ENCODE measurements at places on chromosomes 1 and 21.
A peak's percentile ranks its signal among the peaks of the same experiment; 100 is the strongest.

- no peak for DNase-seq
Measured at GRCh38 chr1:173303984-173304383, 96.9 kb upstream of the TNFSF4 start.

DNA sequence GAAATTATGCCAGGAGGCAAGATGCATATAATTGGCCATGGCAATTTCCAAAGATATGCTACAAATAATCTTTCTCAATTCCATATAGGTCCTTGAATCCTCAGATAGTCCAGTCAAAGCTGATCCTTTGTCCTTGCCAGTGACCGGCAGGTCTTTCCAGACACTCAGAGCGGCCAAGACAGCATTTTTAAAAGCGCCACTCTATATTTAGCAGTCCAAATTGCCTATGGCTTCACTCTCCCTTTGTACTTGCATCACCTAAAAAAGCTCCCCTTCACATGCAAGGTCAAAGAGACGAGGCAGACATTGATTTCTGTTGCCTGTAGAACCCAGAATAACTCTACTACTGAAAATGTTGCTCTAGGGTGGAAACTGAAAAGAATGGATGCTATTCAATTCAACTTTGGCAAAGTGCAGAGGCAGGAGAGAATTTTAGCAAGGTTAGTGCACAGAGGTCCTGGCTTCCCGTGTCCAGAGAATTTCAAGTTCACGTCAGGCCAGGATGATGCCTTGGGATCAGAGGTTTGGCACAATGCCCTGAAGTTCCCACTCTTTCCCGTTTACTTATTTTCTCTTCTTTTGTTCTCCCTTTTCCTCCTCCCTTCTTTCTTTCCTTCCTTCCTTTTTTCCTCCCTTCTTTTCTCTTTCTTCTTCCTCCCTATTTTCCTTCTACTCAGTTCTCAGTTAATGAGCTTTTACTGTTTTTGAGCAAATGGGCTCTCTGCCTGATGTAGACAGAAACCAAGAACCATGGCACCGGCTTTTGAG, 108.5 kb downstream of the KCNK1 start:
- DNase-seq, result no peak

GRCh38 chr1:41021526-41022308, at the start of gene SLFNL1:
Gene SLFNL1, minus strand, starts transcription at chr1:41021725. Its CDS starts 1,065 bp downstream, at chr1:41020660.
- DNase-seq, result no peak

GRCh38 chr1:59266927-59267293, 30.0 kb upstream of the FGGY start:
- no peak for DNase-seq

- no peak for DNase-seq
Measured at GRCh38 chr21:44946254-44947041, 6.6 kb downstream of the SLX9 start.

- DNase-seq, result no peak
Measured at GRCh38 chr1:37519613-37520012, 5.0 kb upstream of the MEAF6 start.

DNA sequence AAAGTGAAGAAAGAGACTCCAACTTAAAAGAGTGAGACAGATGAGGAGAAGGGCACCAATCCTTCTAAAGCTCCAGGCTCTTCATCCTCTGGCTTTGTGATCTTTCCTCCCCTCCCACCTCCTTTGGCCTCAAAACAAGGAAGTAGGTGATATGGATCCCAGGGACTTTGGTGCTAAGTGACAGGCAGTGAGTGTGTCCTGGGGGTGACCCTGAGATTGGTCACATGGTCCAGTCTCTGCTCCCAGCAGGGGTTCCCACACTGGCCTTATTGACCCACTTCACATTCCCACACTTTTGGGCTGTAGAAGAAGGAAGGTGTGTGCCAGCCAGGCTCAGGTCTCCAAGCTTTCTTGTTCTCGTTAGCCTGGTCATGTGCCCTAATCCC, 401.2 kb upstream of the PROX1 start:
- DNase-seq, result no peak

DNA sequence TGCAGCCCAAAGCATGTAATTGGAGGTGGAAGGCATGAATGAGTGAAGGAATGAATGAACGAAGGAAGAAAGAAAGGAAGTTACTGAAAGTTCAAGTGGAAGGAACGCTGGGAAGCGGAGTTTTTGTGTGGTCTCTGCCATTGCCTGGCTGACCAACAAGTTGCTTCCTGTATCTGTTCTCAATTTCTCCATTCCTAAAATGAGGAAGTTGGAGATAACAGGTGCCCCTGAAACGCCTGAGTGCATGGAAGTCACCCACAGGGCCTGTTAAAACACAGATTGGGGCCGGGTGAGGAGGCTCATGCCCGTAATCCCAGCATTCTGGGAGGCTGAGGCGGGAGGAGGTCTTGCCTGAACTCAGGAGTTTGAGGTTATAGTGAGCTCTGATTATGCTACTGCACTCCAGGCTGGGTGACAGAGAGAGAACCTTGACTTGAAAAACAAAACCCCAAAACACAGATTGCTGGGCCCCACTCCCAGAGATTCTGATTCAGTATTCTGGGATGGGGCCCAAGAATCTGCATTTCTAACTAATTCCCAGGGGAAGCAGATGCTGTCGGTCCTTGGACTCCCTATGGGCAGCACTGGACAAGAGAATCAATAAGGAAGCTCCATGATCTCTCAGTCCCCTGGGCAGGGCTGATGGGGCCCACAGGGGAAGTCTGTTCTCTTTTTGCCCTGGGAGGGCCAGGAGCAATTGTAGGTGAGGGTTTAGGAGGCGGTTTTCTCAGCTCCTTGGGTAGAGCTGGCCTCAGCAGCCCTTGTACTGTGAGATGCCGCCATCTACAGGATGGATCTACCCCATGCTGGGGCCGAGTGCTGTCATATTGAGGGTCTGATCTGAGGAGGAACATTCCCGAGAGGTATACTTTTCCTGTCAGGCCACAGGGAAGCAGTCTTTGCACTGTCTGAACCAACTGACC, 3.3 kb upstream of the CNR2 start:
- DNase-seq, result peak; percentile 76

GRCh38 chr1:46449223-46450159, 40.1 kb upstream of the DMBX1 start:
- DNase-seq, result no peak

GRCh38 chr1:209583408-209583807, at the start of gene CAMK1G:
Gene CAMK1G, plus strand, starts transcription at chr1:209583714. Its CDS starts 11,270 bp downstream, at chr1:209594984.
- peak; percentile 70 for DNase-seq

DNA sequence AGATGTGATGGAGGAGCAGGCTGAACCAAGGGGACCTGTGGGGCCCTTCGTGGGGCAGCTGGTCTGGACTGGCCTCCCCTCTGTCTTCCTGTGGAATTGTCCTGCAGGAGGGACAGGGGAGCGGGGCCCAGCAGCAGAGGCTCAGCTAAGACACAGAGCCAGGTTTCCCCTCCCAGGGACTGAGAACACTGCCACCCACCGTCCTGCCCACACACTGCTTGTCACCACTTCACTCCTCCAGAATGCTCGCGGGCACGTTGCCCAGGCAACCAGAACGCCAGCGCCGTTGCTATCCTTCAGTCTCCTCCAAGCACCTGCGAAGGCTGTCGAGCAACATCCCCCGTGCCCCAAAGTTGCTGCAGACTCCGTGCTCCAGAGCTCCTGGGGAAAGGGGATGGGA, 46.4 kb downstream of the AJAP1 start:
- no peak for DNase-seq

DNA sequence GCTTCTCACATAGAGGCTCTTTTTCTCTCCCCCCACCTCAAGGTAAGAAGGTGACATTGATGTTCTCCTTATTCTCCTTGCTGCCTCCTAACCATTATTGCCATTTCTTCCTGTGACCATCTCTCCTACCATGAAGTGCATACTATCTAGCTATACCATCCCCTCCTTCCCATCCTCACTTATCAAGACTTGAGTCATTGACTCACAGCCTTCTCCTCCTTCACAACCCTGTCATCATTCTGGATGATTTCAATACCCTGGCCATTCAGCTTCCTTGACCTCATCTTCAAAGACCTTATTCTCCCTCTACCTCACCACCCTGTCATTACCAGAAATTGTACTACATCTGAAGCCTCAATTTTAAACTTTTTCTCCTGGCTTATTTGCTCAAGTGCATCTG, 10.9 kb upstream of the HIPK1 start:
- no peak for DNase-seq

DNA sequence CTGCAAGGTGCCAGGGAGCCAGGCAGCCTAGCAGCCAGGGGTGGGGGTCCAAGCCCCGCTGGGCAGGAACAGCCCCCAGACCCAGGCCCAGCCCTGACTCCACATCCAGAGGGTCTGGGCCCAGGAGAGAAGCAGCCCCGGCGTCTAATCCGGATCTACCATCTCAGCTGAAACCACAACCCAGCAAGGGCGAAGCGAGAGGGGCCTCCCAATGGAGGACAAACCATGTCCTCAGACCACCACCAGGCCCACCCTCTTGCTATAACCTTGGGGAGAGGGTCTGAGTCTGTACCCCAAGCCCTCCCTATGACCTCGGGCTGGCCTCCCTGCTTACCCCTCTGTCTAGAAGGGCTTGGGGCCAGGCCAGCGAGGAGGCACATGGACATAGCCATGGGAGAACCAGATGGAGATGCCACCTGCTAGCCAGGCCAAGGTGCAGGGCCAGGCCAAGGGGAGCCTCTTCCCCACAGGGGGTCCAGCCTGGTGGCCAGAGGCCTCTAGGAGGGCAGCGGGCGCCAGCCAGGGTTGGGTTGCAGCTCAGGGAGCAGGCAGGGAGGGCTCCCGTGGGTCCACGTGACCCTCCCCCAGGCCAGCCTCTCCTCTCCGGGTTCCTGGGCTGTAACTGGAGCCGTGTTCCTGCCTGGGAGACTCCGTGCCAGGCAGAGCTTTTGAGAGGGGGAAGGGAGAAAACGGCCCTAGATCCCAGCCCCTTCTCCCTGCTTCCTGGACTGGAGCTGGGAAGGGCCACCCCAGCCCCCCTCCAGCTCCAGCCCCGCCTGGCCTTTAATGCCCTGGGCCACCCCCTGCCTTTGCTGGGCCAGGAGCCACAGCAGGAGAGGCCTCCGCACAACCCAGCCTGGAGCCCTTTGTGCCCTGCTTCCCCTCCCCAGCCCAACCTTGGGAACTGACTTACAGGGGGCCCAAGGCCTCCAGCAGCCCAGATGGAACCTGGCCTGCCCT, 2.5 kb downstream of the WNT9A start:
- no peak for DNase-seq

DNA sequence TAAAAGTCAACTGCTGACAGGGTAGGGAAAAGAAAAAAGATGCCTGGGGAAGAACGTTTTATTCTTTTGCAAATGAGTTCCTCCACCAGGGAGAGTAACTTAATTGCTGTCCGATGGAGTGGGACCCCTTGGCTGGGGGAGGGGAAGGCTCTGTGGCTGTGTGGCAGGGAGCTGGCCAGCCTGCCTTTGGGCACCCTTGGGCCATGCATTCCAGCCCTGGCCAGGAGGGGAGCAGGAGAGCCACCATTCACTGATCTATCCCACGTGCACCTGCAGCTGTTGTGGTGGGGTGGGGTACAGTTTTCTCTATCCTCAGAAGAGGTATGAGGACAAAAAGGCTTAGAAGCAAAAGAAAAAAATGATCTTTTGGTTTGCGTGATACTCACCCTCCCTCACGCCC, 116.9 kb downstream of the KCNK1 start:
- DNase-seq, result no peak

DNA sequence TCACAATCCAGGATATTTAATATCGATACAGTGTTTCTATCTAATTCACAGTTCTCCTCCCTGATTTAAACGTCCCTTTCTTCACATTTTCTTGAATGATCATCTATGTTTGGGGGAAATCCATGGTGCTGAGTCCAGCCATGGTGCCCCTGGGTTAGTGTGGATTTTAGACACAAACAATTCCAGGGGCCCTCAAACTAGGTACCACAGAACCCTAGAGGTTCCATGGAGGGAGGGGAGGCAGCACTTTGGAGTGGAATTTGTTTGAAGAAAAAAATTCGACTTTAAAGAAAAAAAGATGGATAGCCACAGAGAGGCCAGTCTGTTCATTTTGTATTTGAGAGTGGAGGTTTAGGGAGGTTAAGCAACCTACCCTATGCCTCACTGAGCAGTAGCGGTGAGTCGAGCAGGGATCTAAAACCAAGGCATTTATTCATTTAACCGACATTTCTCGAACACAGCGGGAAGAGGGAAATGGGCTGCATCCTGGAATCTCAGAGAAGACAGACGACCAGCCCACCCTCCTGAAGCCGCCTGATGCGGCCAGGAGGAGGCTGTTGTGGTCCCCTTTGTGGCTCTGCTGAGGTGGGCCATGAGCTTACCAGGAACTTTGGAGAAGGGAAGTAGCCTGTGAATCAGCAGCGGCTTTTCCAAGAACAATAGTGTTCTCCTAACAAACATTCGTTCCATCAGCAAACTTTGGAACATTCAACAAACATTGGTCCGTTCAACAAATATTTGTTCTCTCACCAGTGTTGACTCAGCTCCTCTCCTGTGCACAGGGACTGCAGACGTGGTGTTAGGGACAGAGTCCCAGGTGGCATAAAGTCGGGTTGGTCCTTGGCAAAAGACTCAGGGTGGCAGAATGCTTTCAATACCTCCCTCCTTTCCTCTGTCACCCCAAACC, 103.5 kb upstream of the ZBTB40 start:
- DNase-seq, result no peak

GRCh38 chr1:89363196-89363595, 663 bp upstream of the GBP6 start:
- DNase-seq, result no peak

- DNase-seq, result no peak
Measured at GRCh38 chr21:41369920-41370839, 8.4 kb downstream of the MX2 start.

DNA sequence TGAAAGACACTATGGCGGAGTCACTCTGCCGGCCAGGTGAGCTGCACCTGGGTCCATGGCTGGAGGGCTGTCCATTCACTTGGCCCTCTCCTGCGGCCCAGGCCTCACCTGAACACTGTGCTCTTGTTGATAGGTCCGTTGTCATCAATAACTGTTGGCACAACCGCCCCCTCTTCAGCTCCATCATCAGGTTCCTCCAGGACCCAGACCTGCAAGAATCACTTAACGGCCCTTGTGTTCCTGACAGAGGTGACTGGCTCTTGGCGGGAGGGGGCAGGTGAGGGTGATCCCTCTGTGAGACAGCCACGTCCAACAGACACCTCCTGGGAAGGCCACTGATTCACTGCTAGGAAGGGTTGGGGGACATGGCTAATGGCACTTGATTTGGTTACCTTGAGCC, 54.9 kb downstream of the INAVA start:
- DNase-seq, result peak; percentile 4

GRCh38 chr1:20928146-20928545, 141.0 kb upstream of the HP1BP3 start:
- no peak for DNase-seq

GRCh38 chr1:160636076-160636475, 10.8 kb downstream of the SLAMF1 start:
- DNase-seq, result no peak

DNA sequence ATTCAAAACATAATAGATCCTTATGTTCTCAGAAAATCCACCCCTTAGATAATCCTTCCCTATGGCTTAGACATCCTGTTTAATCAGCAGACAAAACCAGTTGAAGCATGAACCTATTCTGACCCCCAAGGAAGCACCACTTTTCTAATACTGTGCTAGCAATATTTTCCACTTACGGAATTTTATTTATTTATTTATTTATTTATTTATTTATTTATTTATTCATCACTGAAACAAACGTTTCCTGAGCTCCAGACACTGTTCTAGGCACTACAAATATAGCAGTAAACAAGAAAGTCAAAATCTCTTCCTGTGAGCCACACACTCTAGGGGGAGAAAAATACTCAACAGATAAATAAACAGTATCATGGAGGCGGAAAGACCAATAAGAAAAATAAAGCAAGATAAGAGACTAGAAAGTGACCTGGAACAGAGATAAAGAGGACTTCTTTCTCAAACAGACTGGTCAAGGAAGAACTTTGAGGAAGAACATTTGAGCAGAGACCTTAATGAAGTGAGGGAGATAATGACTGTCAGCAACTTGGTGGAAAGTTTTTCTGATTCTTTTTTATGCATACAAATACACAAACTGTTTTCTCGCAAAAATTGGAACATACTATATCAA, 145.5 kb upstream of the POGK start:
- DNase-seq, result no peak

- DNase-seq, result no peak
Measured at GRCh38 chr1:221141606-221142285, 262.5 kb downstream of the HLX start.

All from AG20443 (cell line).